ENCODE measurements at places on chromosomes 2 and 18. TPM values are rescaled to one million over a fixed set of nuclear protein-coding genes. Genes with fewer than 3 reads are reported as not detected.

- no peak for DNase-seq
Measured at GRCh38 chr18:46469186-46469915, 187.7 kb downstream of the LOXHD1 start.

DNA sequence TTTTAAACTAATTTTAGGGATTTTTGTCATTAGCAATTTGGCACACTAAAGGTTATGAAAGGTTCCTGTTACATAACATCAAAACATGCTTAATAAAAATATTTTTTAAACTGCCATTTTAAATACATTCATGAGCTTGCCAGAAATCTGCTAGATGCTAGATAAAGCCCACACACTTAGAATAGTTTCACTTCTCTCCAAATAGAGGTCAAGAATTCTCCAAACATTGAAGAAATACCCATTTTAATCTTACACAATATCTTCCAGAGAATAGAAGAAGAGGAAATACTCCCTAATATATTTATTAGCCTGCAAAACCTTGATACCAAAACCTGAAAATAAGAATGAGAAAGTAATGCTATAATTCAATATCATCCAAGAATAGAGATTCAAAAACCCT, 247.5 kb downstream of the PTH2R start:
- DNase-seq, result no peak

DNA sequence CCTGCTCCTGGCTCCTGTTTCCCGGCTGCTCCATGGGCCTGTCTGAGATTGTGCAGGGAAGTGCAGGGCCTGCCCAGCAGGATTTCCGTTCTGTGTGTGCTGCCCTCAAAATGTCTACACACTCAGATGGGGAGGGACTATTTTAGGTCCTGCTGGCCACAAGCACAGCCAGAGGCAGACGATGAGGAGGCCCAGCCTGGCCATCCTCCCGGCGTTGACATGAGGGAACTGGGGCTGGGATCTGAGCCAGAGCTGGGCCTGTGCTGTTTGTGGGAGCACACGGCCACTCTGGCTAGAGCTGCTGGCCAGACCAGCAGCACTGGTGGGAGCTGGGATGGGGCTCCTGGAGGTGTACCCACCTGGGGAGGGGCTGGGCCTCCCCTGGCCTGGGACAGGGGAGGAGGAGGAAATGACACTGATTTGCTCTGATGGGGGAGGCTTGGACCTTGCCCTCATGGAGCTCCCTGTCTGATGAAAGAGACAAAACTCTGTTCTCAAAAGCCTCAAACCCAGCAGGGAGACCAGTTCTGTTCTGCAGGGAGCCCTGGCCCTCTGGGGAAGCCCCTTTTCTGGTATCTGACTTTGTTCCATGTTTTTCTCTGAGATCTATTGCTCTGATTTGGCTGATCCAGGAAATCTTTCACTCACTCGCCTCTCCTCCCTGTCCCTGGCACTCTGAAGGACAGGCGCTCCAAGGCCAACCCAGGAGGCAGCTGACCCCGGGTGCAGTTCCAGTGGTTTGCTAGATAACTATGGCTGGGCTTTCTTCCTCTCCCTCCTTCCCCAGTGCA, 161.8 kb downstream of the DYSF start:
- no peak for DNase-seq

GRCh38 chr2:69836316-69836715, 6.9 kb downstream of the GMCL1 start:
- no peak for DNase-seq

GRCh38 chr2:145091967-145092366, 572.0 kb upstream of the ZEB2 start:
- no peak for DNase-seq

GRCh38 chr2:217371781-217372213, 511.9 kb upstream of the TNP1 start:
- DNase-seq, result no peak

DNA sequence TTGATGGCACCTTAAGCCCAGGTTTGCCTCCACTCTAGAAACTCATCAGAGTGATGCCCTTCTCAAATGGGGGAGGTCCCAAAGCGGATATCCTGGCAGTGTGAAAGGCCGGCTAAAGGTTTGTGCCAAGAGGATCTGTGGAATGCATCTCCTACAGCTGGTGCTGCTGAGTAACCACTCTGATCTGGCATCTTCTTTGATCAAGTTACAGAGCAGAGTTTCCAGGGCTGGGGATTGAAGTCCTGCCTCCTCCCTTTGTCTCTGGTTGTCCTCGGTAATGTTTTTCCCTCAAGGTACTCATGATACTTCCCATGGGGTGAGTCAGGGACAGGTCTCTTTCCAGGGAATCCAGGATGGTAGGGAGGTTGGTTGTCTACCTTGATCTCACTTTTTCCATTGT, 24.6 kb downstream of the PRKRA start:
- no peak for DNase-seq

DNA sequence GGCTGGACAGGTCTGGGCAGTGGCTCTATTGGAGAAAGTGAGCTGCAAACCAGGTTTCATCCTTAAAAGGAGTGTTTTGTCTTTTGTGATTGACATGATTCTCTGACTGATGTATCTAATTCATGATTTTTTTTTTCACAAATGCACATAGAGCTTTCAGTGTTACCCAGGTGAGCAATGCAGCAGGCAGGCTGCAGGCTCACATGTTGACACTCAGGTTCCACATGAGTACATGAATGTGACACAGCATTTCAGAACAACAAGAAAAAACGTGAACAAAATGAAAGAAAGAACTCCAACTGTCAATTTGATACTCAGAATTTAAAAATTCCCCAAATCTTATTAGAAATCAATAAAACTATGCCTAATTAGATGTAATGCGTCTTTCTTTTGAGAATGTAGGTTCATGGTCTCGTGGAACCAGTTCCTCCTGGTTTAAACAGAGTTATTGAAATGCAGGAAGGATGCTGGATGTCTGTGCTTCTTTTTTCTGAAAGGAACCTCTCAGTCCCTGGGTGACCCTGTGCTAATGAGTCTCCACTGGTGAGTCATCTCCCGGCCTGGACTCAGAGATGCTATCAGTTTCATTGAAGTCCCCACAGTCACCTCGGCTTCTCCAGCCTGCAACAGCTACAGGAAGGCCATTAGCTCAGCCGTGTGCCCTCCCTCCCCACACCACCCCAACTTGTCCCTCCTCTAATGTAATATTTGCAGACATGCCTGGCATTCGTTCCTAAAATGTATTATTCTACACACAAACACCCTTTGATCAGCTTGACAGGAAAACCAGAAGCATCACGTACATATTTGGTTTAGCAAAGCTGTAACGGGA, 430.4 kb downstream of the LPIN1 start:
- peak; percentile 23 for DNase-seq

GRCh38 chr18:66523219-66523991, 80.5 kb downstream of the CDH19 start:
- DNase-seq, result no peak

GRCh38 chr18:75455249-75456198, 28.0 kb upstream of the SMIM21 start:
- no peak for DNase-seq

GRCh38 chr2:213766062-213766461, 481.8 kb downstream of the SPAG16 start:
- DNase-seq, result no peak

GRCh38 chr2:172922815-172923214, 152.8 kb upstream of the MAP3K20 start:
- DNase-seq, result no peak

- DNase-seq, result no peak
Measured at GRCh38 chr2:25324905-25325592, 16.7 kb downstream of the DNMT3A start.

DNA sequence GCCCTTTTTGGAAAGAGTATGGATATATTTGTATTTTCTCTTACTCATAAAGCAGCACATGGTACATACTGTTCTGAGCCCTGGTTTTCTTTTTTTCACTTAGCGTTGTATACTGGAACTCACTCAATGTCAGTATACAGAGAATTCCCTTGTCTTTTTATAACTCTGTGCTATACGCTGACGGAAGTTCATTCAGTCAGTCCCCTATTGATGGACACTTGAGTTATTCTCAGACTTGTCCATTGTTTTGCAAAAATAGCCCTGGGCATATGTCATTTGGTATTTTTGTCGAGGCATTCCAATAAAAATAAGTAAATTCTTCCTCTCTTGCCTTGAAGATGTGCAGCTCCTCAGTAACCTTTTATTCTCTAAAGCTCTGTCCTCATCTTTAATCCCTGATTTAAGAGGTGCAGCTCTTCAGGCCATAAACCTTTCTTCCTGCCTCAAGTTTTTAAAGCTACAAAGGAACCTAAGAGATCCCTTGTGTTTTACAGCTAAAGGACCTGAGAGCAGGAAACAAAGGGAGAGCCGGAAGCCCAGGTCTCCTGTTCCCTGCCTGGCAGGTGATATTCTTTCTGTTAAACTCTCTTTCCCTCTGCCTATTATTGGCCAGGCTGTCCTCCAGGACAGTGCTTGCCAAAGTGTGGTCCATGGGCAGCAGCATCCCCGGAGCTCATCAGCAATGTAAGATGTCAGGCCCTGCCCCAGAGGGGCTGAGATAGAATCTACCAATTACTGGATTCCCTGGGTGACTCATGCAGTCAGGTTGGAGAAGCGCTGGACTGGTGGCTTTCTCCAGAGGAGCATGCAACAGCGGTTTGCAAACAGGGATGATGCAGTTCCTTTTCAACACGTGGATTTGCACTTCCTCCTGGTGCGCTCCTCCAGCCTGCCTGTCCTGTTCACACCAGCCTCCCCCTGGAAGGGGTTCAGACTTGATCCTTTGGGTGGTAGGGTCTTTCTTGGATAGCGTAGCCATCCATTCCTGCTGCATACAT, 158.0 kb downstream of the NEDD4L start:
- no peak for DNase-seq

DNA sequence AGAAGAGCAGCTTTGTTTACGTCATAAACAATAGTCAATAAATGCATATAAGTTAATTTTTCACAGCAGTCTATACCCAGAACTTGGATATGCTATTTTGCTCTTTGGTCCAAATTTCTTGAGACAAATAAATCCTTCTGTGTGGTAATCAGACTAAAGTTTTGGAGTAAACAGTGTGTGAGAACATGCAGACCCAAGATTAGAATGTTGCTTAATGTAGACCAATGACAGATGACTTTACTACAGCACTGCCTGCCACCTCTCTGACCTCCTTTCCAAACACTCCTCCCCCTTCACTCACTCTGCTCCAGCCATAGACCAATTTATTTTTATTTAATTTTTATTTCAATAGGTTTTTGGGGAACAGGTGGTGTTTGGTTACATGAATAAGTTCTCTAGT, 115.3 kb upstream of the TANK start:
- DNase-seq, result no peak

DNA sequence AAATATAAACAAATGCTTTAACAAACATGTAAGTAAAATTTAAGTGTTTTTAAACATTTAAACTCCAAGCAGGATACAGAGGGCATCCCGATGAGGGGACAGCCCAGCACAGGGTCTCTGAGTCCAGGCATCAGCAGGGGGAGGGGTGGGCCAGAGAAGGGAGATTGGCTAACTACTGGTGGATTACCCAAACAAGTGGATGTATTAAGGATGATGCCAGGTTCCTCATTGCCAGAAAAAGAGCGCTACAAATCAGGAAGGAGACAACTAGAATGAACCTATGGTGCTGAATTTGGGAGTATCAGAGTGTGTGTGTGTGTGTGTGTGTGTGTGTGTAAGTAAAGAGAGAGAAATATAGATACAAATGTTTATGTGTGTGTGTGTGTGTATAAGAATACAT, 162.0 kb upstream of the RMP24 start:
- no peak for DNase-seq

- DNase-seq, result no peak
Measured at GRCh38 chr2:88829607-88830463, 138.4 kb downstream of the RPIA start.

MAL gene
- polyA plus RNA-seq, result 143 TPM

SPIRE1 gene
- polyA plus RNA-seq, result 6.2 TPM

NCKAP5 gene
- 1.9 TPM for polyA plus RNA-seq

ATOH8 gene
- polyA plus RNA-seq, result 19.1 TPM

DCC gene
- polyA plus RNA-seq, result 0.68 TPM

CABLES1 gene
- polyA plus RNA-seq, result 6.7 TPM

RAMP1 gene
- 32.7 TPM for polyA plus RNA-seq

PRKD3 gene
- polyA plus RNA-seq, result 12.6 TPM

All from thymus (tissue), 14 donors.